ENCODE measurements at places on chromosomes 3 and 15.

GRCh38 chr3:49966233-49966942, 26.4 kb downstream of the RBM6 start:
- no peak for DNase-seq

DNA sequence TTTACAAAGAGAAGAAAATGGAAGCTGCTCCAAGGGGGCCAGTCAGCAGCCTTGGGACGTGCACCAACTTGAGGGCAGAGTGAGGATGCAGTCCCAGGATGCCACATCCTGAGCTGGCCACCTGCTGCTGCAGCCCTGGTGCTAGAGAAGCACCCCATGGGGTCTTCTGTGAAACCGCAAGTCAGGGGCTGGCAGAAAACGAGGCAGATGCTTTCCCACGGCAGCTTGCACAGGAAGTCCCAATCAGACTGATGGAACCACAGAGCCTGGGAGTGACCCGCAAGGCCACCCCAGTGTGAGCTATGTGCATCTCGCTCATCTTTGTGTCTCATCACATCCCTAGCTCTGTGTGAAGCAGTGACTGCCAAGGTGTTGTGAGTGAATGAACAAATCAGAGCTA, 76.5 kb downstream of the NUP210 start:
- no peak for DNase-seq

- DNase-seq = no peak
Observed at GRCh38 chr3:78165876-78166275, 1126.0 kb downstream of the ROBO2 start.

GRCh38 chr3:86996261-86996955, 5.5 kb upstream of the VGLL3 start:
- DNase-seq = no peak

- no peak for DNase-seq
Observed at GRCh38 chr15:71055461-71055860, 59.8 kb upstream of the THSD4 start.

DNA sequence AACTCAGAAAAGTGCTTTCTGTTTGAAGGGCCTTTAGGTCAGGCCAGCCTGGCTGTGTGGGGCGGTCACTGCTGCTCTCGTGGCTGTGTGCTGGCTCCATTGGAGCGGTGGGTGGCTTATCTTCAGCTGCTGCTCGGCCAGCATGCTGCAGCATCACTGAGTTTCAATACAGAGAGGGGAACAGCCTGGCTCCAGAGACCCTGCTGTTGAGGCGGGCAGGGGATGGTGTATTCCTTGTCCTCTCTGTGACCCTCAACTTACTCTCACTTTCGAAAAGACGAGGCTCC, 248.5 kb upstream of the ONECUT1 start:
- no peak for DNase-seq

GRCh38 chr3:164236851-164237250, 841.4 kb downstream of the SI start:
- no peak for DNase-seq

Measured in CMK (cell line).